ENCODE measurements at places on chromosomes 2 and 18.
A peak's percentile ranks its signal among the peaks of the same experiment; 100 is the strongest.

DNA sequence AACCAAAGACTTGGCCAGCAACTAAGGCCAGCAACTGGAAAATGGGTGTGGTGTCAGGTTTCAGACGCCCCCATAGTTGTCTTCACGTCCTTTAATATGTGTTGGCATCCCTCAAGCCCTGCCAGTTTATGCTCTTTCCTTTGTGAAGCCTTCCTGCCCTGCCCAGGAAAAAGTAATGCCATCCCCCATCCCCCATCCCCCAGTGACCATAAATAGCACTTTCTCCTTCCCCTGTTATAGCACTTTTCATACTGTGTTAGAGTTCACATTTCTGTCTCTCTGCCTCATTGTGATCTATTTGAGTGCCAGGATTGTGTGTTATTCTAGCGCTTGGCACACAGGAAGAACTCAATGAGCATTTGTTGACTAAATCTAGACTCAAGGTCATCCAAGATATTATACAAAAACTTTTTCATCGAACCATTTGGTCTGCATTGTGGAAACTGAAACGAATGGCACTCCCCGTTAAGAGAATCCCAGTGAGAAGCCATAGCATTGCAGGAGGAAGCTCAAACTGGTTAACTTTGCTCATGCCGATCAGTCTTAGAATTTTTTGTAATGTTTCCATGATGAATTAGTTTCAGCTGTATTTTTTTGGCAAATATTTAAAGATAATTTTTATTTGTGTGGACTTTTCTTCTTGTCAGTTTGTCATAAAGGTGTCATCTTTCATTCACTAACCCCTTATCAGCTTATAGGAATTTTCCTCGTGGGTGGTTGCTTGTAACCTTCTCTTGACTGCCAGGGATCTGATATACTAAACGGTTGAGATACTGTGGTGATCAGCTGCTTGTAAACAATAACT, 15.7 kb downstream of the CRIM1 start:
- DNase-seq: no peak

- no peak for DNase-seq
These were observed 105.5 kb downstream of the GPD2 start for GRCh38 chr2:156541706-156542105.

GRCh38 chr18:48140731-48141130, 210.3 kb upstream of the SMAD2 start:
- DNase-seq: no peak

DNA sequence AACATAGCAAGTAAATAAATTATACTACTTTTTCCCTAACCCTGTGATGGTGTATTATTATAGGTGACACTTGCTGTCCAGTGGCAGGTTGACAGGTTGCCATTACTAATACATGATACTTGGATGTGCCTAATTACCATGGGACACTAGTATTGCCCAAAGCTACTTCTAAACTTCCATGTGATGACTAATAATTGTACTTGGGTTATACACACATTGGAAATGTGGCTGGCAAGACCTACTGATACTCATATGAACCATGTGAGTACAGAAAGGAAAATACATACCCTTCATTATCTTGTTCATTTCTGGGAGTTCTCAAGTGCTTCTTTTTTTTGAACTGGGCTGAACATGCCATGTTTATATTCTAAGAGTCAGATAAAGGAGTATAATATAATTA, 156.4 kb downstream of the IKZF2 start:
- DNase-seq: no peak

DNA sequence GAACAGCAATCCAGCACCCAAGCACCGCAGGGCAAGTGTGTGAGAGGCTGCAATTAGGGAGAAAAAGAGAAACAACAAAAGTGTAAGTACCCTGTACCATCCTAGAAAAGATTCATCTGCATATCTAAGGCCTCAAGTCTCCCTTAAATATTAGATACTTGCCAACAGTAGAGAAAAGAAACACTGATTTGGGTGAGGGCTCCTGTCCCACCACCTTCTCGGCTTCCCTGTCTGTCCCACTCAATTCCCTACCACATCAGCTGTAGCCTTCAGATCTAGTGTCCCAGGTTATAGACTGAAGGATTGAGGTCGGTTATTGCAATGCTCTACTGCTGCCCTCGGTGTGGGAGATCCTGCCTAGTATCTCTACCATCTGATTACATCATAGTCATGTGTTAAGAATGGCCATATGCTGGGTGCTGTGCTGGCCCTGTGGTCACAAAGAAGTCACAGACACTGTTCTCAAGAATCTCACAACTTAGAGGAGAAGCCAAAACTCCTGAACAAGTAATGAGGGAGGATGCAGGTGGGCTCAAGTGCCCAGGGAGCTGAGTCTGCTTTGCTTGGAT, 2.5 kb downstream of the RAX start:
- DNase-seq: no peak

DNA sequence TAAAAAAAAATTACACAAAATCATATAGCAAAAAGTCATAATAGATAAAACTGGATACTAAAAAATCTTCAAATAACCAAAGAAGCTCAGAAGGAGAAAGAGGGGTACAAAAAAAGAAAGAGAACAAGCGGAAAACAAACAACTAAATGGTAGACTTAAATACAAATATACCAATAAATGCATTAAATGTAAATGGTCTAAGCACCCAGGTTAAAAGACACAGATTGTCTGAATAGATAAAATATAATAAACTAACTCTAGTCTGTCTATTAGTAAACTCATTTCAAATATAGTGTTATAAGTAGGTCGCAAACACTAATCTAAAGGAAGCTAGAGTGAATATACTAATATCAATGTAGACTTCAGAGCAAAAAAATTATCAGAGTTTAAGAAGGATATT, 357.4 kb downstream of the METTL4 start:
- DNase-seq: no peak

GRCh38 chr2:143125717-143126116, 3.5 kb upstream of the ARHGAP15 start:
- DNase-seq: no peak

- no peak for DNase-seq
These were observed 1016.8 kb downstream of the CNTNAP5 start for GRCh38 chr2:125041846-125042245.

GRCh38 chr2:233289648-233290047, 18.0 kb upstream of the SAG start:
- no peak for DNase-seq

- DNase-seq: no peak
These were observed 173.3 kb downstream of the ALPK2 start for GRCh38 chr18:58455314-58456188.

GRCh38 chr18:36441426-36442240, 144.1 kb downstream of the FHOD3 start:
- peak; percentile 52 for DNase-seq

- DNase-seq: no peak
These were observed 63.5 kb downstream of the MEIS1 start for GRCh38 chr2:66498289-66498975.

GRCh38 chr2:212540341-212540740, 1.7 kb upstream of the ERBB4 start:
- DNase-seq: no peak

- no peak for DNase-seq
These were observed 40.4 kb downstream of the PTPN2 start for GRCh38 chr18:12843420-12844350.

GRCh38 chr2:207221731-207222130, 56.0 kb upstream of the KLF7 start:
- no peak for DNase-seq

DNA sequence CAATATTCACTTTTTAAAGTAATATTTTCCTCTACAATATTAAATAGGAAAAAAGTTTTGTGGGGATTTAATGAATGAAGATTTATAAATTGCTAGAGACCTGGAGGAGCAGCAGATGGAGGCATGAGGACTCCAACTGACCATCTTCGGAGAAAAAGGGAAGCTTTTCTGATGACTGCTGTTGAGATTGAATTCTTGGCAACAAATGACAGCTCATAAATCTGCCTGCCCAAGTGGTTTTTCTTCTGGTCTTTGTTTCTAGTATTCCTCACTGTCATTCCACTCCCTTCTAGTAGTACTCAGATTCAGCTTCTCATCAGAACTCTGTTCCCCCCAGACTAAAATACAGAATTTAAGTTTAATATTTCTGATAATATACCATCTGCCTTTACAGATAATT, 157.0 kb downstream of the EML6 start:
- DNase-seq: no peak

DNA sequence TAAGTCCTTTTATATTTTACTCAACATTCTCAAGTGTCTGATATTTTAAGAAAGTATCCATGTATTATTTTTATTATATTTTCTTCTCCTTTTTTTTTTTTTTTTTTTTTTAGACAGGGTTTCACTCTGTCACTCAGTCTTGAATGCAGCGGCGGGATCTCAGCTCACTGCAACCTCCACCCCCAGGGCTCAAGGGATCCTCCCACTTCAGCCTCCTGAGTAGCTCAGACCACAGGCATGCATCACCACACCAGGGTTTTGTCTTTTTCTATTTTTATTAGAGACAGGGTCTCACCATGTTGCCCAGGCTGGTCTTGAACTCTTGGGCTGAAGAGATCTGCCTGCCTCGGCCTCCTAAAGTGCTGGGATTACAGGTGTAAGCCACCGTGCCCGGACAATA, 212.1 kb downstream of the TCF4 start:
- DNase-seq: no peak

DNA sequence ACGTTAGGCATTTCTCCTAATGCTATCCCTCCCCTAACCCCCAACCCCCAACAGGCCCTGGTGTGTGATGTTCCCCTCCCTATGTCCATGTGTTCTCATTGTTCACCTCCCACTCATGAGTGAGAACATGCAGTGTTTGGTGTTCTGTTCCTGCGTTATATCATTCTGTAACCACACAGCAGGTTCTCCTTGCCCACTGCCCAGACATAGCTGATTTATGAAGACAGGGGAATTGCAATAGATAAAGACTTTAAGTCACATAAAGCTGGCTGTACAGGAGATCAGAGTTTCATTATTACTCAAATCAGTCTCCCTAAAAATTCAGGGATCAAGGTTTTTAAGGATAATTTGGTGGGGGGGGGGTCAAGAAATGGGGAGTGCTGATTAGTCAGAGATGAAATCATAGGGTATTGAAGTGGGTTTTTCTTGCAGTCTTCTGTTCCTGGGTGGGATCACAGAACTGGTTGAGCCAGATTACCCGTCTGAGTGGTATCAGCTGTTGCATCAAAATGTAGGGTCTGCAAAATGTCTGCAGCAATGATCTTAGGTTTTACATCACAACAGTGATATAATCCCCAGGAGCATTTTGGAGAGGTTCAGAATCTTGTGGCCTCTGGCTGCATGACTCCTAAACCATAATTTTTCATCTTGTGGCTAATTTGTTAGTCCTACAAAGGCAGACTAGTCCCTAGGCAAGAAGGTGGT, 392.1 kb upstream of the KCNJ3 start:
- no peak for DNase-seq

DNA sequence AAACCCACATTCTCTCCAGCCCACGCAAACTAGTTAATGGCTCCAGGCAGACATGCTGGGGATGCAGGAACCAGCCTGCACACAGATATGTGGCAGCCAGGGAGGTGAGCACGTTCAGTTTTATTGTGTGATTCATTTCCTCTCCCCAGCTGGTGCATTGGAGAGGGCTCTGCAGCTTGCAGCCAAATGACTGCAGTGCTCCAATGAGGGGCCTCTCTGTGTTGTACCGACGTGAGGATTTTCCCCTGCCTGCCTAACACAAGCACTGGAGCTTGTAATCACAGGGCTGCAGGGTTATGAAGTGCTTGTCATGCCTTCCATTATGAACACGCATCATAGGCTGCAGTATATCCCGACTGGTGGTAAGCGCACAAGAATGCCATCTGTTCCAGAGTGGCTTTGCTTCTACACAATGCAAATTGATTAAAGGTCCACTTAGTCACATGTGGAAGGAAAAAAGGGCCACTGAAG, 92.3 kb upstream of the THUMPD2 start:
- peak; percentile 87 for DNase-seq

GRCh38 chr18:55351980-55352714, 235.8 kb downstream of the TCF4 start:
- DNase-seq: no peak

DNA sequence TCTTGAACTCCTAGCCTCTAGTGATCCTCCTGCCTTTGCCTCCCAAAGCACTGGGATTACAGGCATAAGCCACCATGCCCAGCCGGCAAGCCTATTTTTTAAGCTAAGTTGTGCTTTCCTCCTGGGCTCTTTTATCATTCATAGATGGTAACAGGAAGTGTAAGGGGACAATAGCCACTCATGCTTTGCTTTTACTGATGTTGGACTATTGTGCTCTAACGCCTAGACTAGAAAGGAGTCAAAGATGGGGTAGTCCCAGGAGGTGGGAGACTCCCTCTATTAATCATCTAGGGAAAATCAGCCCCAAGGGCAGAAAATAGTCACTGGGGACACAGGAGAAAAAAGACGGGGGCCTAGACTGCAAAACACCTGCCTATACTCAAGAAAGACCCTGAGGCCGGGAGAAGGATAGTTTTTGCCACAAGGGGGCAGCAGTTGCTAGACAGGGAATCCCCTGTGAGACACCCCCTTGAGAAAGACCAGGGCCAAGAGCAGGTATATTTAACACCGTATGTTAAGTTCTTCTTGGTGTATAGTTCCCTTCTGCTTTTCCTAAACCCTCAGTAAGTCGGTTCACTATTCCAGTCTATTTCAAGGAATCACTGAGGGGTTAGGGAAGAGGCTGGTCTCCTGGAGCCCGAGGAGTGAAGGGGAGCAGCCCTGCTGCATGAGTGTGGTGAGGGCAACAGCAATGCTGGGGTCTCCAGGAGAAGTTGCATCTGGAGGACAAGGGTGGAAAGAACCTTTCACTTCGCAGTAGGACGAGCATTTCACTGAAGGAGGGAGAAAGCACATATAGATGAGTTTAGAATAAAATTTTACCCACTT, 2.1 kb upstream of the CXCR1 start:
- DNase-seq: no peak

DNA sequence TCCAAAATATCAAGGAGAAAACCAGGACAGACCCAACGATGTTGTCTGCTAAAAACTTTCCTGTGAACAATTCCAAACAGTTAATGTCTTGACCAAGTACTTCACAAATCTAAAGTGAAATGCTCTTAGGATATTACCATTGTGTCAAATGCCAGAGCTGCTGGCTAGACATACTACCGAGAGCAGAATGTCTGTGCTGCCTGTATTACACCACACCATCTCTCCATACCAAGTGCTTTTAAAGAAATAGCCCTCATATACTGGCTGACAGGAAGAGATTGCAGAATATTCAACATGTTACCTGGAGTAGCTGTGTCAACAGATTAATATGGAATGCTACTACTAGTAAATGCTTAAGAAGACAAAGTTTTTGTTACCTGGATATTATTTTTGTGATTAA, 18.6 kb downstream of the IAH1 start:
- no peak for DNase-seq
